Prostate gland (tissue), 2 donors: ENCODE measurements at places on chromosomes 16 and 17. TPM values are rescaled to one million over a fixed set of nuclear protein-coding genes. Genes with fewer than 3 reads are reported as not detected.

DNA sequence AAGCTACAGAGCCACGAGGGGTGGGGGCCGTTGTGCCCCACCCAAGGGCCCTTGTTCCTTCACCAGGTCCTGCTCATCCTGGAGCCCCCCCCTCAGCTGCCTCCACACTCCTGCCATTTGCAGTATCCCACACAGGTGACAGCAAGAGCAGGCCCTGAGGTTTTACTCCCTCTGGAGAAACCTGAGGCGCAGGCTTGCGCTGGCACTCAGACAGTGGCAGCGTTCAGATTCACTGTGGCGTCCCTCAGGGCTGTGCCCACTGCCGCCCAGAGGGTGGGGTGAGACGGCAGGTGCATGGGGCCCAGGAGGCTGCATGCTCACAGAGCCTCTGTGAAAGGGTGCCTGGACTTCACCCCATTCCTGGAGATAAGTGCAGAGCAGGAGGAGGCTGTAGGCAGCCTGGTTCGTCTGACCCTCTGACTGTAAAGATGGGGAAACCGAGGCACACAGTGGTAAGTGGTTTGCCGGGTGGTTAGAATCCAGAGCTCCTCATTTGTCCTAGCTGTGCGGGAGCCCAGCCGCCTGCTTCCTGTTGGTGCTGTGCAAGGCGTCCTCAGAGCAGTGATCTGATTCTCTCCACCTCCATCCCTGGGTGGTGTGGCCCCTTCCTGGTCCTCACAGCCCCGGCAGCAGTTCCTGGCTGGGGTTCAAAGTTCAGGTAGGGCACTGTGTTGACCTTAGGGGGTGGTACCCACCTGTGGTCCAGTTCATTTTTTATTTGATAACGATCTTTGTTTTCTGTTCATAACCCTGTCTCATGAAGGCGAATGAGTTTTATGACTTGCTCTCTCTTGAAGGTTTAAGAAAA, 1.6 kb downstream of the SPIRE2 start:
- DNase-seq: no peak
- no peaks in the 10 kb centered on the region for H3K27me3 ChIP-seq
- no peak overlapping the region for H3K27ac ChIP-seq
- H3K4me3 ChIP-seq: no peak overlapping the region
- H3K4me1 ChIP-seq: no peaks in the 10 kb centered on the region

MT4 gene
- not detected for total RNA-seq

PTX4 gene
- not detected for total RNA-seq

DNA sequence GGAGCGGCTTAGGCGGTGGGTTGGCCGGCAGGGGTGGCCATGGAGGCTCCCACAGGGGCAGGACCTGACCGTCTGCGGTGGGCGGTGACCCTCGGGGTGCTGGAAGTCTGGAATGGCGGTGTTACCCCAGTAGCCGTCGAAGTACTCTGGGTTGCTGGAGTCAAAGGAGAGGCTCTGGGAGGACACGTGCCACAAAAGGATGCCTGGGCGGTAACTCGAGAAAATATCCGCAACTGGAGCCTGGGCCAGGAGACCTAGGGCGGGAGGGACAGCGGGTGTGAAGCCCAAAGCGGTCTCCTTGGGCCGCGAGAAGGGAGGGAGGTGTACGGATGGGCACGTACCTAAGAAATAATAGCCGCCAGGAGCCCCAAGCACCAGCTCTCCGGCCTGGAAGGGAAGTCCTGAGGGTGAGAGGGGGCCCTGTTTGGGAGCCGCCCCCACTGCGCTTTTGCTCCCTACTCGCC, 4.6 kb downstream of the ITGA2B start:
- H3K27me3 ChIP-seq: no peaks in the 10 kb centered on the region
- H3K36me3 ChIP-seq: no peaks in the 10 kb centered on the region
- no peak for DNase-seq

SLC35G6 gene
- total RNA-seq: not detected

GRCh38 chr16:52383119-52383518, 163.8 kb downstream of the TOX3 start:
- H3K4me1 ChIP-seq: no peaks in the 10 kb centered on the region

DNA sequence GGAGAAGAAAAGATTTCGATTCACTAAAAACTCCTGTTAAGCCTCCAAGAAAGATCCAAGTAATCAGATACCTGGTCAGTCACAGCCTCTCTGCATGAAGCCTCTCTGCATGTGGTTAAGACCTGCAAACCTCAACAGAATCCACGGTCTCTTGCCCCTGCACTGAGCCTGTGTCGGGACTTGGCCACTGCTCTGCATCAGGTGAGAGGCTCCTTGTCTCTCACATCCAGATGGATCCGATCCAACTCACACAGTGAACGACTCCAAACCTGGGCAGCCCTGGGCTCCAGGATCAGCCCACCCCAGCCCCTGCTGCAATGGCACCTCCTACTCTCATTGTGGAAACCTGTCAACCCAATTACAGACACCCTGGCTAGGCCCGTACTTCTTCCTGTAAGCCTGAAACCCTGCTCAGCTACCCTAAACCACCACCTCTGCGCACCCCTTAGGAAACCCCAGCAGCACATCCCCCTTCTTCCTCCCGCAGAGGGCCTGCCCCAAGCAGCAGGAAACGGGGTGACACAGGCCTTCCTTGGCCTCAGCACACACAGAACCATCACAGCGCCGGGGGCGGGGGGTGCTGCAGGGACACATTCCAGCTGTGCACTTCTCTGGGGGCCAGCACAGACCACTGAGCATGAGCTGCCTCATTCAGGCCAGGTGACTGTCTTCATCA, 129.5 kb downstream of the ANKRD11 start:
- no peaks in the 10 kb centered on the region for H3K27me3 ChIP-seq
- H3K27ac ChIP-seq: peak overlapping the region; percentile 30
- H3K4me3 ChIP-seq: no peak overlapping the region
- H3K4me1 ChIP-seq: peaks cover 35% of the 10 kb centered on the region
- H3K36me3 ChIP-seq: no peaks in the 10 kb centered on the region
- no peak for DNase-seq
